ENCODE measurements at places on chromosomes 2 and 18.
A peak's percentile ranks its signal among the peaks of the same experiment; 100 is the strongest.

- no peak for DNase-seq
These were observed 208.3 kb downstream of the EIPR1 start for GRCh38 chr2:3169106-3169870.

GRCh38 chr2:43133708-43134570, 92.5 kb downstream of the ZFP36L2 start:
- peak; percentile 79 for DNase-seq

- DNase-seq, result no peak
These were observed 10.8 kb downstream of the EMILIN2 start for GRCh38 chr18:2857491-2858131.

DNA sequence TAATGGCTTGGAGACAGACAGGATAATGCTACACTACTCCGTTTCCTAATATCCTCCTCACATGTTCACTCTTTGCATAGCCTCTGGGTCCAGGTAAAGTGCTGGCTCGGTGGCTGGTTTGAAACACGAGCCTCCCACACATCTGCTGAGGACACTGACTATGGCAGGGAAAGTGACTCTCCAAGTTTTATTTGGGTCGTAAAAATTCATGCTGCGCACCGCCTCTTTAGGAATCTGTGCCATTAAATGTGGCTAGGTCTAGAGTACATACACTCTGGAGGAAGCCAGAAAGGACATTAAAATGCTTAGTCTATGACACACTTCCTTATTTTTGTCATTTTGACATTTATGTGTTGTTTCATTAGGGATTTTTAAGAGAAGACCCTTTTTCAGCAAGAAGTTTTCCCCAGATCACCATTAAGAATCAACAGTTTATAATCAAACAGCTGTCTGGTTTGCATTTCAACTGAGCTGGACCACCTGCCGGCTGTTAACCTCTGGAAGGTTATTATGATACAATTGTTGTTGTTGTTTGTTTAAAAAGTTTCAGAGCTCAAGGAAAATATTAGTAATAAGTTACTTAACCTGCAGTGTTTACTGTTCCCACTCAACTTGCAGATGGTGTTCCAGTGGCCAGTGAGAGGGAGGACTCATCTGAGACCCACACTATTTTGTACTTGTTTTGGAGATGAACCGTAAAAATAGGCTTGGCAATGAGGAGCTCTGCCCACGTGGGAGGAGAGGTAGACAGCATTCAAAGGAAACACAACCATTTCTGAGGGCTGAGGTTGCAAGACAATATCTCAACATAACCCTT, 443.3 kb upstream of the MEIS1 start:
- DNase-seq, result no peak

GRCh38 chr2:9264301-9264700, 57.7 kb downstream of the ASAP2 start:
- DNase-seq, result no peak

- DNase-seq, result no peak
These were observed 156.6 kb downstream of the DTNA start for GRCh38 chr18:34866739-34867138.

DNA sequence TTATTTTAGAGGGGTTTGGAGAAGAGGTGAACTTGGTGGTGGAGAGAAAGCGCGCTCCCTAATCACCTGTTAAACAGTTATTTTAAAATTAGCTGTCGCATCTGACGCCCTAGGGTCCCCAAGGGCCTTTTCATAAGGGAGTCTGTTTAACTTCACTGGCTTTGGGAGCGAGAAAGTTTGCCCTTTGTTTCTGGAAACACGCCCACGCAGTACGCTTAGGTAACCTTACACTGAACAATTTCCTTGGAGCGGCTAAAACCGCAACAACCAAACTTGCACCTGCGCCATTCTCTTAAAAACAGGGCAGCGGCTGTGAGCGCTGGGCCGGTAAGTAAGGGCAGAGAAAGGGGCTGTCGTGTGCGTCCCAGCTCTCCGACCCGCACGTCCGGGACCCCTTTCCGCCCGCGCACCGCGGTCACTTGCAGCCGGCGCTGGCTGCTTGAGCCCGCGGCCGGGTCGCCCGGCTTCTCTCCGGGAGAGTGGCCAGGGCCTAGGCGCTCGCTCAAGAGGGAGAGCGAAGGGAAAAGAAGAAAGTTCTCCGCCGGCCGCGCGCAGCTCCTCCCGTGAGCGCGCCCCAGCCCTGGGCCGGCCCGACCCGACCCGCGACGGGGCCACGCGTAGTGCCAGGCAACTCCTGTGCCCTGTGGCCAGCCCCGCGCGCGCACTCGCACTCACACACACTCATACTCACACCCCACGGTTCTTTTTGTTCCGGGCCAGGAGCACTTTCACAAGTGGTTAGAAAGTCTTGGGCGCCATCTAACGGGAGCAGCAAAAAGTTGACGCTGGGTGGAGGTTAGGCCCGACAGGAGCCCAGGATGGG, 19.2 kb downstream of the POU3F3 start:
- no peak for DNase-seq

GRCh38 chr2:120018549-120018948, 5.7 kb downstream of the EPB41L5 start:
- no peak for DNase-seq

All from CD4-positive, alpha-beta T cell treated with Interleukin-4 for 4 hours (primary cell).